Testis (tissue), 5 donors: ENCODE measurements at places on chromosomes 13 and 19. TPM values are rescaled to one million over a fixed set of nuclear protein-coding genes. Genes with fewer than 3 reads are reported as not detected.

GRCh38 chr19:21626924-21627697 lies 121.7 kb downstream of the ZNF429 start:
- DNase-seq = no peak

DNA sequence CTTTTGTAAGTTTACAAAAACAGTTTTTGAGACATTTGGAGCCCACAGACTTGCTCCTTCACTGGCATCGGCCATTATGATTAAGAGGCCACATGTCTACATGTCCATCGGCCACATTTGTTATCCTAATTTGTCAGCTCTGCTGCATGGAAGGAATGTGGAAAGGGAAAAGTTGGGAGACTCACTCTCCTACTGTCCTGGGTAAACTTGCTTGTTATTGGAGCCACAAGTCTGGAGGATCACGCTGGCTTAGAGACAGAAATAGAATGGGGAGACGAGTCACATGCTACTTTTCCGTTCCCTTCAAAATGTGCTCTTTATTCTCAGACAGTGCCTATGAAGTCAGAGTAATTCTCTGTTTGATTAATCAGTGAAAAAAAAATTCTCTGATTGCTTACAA lies 741.2 kb upstream of the PCDH9 start:
- no peak for DNase-seq

DNA sequence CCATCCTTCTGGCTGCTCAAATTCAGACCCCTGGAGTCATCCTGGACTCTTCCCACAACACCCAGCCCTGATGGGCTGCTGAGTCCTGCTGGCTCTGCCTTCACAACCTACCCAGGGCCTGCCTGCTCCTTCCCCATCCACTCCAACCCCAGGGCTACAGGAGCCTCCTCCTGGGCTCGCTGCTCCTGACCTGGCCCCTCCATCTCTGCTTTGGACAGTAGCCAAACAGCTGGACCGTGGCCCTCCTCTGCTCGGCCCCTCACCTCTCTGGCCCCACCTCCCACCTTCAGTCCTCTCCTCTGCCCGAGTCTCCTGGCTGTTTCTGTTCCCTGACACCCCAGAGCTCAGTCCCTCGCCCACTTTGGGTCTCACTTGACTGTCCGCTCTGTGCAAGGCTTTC lies 66.7 kb downstream of the CEBPG start:
- no peak for DNase-seq

DNA sequence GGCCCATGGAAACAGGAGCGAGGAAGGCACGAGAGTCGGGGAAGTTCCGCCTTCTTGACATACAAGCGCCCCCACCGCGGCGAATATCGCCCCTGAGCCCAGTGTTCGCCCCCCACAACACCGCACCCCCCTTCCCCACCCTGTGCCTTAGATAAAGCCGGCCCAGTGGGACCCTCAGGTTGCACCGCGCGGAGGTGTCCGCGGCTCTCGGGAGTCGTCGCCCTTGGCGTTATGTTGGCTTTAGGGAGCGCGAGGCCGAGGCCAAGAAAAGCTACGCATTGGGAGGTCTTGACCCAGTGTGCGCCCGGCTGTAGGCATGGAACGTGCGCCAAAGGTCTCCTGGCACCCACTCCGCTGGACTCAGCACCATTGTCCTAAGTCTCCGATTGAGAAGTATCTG lies 603 bp upstream of the ZNF132 start:
- DNase-seq = no peak

Gene NLRP11
- total RNA-seq = 3.9 TPM

Gene MBNL2
- total RNA-seq = 69.4 TPM
